ENCODE measurements at places on chromosomes 5 and 9.

- no peak for DNase-seq
These were observed 171.3 kb downstream of the NR3C1 start for GRCh38 chr5:143231973-143232812.

DNA sequence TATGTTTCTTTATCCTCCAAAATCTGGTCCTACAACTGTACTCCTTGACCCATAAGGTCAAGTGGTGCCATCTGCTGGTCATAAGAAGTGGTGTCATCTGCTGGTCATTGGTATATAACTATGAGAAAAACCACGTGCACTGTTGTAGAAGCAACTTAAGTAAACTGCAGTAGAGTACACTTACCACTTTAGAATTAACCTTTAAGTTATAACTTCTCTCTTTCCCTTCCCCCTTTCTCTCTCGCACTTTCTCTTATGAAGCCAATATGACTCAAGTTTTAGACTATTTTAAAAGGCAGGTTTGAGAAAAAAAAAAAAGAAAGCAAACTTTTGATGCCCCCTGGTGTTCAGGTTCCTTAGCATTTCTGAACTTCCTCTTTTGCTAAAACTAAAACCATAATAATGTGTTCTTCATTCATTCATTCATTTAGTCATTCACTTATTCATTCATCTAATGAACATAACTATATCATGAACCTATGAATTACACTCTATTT, 12.8 kb upstream of the MTAP start:
- DNase-seq, result peak; percentile 94

DNA sequence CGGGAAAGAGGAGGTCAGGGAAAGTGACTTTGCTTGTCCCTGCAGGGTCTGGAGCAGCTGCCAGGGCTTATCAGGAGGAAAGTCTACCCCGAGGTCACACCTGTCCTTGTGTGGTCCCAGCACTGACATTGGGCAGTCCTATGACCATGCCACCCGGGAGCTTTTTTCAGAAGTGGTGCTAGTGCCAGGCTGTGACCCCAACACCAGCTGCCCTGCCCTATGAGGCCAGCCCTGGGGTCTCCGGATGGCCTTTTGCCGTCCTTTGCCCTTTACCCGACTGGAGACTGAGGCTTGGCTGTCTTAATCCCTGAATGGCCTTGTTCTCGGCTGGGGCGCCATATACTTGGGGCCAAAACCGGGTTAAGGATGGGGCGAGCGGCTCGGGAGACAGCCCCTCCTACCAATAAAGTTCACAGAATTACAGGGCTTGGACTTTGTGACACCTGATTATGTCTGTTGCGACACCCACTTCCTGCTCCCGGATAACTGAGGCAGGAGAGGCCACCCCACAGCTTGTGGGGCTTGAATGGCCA, 22.2 kb upstream of the SLC9A3 start:
- no peak for DNase-seq

DNA sequence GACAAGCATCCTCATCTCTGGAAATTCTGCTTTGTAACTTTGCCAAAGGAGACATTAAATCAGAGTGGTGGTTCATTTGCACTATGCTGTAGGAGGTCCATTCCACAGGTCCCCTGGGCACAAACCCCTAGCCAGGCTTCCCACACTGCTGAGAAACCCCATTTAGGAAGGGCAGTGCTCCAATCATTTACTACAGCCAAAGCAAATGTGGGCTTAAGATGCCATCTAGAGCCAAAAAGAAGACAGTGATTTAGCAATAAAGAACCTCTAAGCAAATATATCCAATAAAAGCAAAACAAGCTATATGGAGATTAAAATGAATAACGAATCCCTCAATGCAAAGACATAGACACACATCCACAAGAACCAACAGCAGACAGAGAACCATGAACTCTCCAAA, 129.0 kb upstream of the ALDH1B1 start:
- peak; percentile 36 for DNase-seq

Data from NAMALWA (cell line).